ENCODE measurements at places on chromosomes 2 and 18.

DNA sequence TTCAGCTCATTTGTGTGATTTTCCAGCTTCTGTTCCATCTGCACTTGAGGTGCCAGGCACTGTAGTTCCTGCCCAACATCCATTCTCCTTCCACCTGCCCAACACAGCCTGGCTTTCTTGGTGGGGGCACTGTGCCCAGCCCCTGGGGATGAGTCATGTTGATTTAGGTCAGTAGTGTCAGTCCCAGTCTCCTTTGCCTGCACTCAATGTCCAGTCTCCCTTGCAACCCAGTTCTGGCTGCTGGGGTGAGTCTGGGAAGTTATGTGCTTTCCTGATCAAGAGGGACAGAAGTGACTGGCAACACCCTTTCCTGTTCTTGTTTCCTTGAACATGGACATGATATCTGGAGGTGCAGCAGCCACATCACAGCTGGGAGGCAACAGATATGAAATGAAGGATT, 1.5 kb upstream of the ASB18 start:
- no peak for DNase-seq

- DNase-seq, result no peak
Measured at GRCh38 chr2:444937-445884, 157.3 kb upstream of the ALKAL2 start.

DNA sequence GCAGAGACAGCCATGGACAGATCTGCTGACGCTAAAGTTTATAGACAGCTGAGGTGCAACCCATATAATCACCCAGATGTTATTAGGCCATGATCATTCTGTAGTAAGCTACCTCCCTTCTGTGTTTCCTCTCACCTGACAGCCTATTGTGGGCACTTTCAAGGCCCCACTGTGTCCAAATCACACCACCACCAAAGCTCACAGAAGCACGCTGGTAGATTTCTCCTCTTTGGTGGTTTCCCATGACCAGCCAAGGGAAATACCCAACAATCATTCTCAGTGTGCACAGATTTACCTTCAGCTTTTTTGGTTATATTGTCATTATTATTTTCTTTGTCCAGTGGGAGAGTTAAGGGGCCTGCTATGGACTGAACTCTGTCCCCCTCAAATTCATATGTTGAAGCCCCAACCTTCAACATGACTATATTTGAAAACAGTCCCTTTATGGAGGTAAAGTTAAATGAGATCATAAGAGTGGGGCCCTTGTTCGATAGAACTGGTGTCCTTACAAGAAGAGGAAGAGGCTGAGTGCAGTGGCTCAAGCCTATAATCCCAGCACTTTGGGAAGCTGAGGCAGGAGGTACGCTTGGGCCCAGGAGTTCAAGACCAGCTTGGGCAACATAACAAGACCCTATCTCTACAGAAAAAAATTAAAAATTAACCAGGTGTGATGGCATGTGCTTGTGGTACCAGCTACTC, 74.0 kb upstream of the MSH6 start:
- DNase-seq, result no peak

DNA sequence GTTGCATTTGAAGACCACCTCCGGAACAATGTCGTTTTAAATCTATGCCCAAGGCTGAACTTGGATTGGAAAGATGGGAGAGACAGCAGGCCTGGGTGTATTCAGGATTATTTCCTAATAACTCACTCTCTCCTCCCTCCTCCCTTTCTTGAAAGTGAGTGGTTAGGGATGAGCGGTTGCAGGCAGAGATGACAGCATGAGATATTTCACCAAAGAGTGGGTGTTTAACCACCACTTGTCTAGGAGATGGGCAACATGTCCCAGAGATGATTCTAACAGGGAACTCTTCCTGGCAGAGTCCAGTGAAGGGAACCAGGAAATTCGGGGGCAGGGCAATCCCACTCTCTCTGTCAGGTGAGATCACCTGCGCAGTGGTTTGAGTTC, 123.2 kb downstream of the KCTD1 start:
- no peak for DNase-seq

GRCh38 chr18:45841060-45841764, 15.7 kb downstream of the SIGLEC15 start:
- DNase-seq, result no peak

- no peak for DNase-seq
Measured at GRCh38 chr2:61210332-61210981, 48.5 kb downstream of the C2orf74 start.

DNA sequence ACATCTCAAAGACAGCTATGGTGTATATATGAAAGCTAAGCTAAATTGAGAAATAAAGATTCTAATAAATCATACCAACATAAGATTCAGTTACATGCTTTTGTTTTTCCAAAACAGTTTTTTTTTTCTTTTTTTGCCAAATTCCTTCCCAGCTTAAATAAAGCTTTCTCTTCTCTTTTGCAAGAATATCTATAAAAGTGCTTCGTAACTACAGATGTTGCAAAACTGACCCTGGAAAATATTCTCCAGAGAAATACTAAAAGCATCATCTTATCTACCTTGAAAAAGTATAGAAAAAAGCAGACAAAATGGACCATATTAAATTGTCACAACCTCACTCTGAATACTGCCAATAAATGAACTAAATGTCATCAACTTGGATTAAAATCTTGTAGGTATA, 38.7 kb downstream of the FANCL start:
- DNase-seq, result no peak

DNA sequence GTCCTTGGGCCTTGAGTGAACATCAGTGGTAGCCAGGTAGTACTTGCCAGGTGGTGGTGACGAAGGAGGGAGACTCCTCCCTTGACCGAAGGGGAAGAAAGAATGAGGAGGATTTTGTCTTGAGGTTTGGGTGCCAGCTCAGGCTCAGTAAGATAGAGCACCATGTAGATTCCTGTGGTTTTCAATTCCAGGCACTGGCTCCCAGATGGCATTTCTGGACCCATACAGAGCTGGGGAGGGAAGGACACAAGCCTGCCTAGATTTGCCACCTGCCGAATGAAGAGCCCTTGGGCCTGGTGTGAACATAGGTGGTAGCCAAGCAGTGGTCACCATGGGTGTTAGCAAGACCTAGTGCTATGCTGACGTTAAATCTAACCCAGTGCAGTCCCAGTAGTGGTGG, 108.8 kb upstream of the UBE2E3 start:
- no peak for DNase-seq

DNA sequence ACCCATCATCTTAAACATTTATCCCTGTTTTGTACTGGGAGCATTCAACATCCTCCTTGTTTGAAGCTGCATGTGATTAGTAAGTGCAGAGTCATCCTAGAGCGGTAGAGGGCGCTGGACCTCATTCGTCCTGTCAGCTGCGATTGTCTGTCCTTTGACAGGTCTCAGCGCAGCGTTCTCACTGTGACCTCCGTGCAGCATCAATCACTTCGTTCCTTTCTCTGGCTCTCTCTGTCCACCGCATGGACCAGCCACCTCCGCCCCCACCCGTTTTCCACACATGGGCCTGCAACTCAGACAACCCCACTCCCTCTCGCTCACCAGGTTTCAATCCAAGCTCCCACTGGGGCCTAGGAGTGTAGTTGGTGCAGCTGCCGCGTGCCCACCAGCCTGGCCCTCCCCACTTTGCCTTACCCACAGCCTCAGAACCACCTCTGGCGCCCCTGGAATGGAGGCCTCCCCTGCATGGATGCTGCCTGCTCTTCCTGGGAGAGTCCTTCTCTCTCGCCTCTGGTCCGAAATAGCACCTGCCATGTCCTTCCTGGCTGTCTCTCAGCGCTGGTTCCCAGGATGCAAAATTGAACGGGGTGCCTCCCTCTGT, 90.5 kb downstream of the NDUFA10 start:
- no peak for DNase-seq

- DNase-seq, result no peak
Measured at GRCh38 chr2:120310136-120310535, 35.8 kb upstream of the INHBB start.

- no peak for DNase-seq
Measured at GRCh38 chr2:218077464-218078216, 8.6 kb downstream of the RUFY4 start.

DNA sequence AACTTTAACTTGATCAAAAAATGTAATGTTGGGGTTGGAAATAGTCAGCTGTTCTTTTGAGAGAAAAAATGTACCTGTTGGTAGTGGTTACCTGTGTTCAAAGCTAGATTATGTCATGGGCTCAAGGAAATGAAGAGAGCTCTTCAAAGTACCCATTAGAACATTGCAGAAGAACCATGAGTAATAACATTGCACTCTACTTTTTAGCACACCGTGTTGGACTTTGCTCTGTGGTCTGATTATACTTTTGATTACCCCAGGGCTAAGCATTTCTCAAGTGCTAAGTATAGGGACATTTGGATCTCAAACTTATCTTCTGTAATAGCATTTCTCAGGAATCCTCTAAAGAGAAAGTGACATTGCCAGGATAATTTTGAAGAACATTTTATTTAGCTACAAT, 1122.8 kb upstream of the CELF4 start:
- no peak for DNase-seq

- no peak for DNase-seq
Measured at GRCh38 chr2:223460774-223461211, 141.4 kb downstream of the SCG2 start.

DNA sequence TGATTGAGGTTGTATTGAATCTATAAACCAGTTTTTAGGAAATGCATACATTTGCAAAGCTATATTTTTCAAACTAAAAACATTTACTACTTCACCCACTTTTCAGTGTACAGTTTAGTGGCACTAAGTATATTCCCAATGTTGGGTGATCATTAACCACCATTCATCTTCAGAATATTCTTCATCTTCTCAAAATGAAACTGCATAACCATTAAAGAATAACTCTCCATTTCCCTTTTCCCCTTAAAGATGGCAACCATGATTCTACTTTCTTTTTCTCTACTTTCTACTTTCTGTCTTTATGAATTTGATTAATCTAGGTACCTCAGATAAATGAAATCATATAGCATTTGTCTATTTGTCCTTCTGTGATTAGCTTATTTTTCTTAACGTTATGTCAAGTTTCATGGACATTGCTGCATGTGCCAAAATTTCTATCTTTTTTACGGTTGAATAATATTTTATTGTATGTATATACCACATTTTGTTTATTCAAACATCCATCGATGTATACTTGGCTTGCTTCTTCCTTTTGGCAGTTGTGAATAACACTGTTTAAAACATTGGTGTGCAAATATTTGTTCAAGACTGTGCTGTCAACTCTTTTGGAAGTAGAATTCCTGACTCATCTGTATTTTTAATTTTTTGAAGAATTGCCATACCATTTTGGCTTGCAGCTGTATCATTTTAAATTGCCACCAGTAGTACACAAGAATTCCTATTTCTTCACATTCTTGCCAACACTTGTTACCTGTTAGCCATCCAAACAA, 104.9 kb downstream of the RPRM start:
- no peak for DNase-seq

DNA sequence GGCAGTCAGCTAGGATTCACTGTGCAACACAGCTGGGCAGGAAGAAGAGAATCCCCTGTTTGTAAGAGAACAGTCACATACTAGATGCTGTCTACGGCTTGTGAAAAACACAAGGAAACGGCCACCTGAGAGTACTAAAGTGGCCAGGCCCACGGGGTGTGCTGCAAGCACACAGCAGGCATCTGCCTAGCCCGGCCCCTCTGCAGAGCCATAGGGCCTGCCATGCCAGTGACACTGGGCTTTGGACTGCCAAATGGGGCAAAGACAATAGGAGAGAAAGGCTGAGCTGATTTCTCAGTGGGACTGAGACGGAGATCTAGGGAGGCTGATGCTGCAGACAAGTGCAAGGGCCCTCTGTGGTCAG, 10.3 kb downstream of the TUBB6 start:
- no peak for DNase-seq

DNA sequence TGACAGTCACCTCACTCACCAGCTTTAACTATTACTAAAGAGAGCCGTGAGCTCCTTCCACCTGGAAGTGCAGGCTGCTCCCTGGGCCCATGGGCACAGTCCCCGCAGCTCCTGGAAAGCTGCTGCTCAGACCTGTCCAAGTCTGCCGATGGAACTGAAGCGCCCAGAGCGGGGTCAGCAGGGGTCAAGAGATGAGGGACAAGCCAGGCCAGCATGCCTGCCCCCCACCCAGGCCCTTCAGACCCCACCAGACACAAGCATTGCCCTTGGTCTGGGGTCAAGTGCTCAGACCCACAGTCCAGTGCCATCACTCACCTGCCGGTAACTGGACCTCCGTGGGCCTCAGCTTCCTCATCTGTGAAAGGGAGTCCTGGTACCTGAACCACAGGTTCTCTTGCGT, 59.9 kb downstream of the BIN1 start:
- DNase-seq, result no peak

GRCh38 chr2:6937157-6937556, 19.9 kb downstream of the RNF144A start:
- DNase-seq, result no peak

GRCh38 chr2:196590286-196590685, 49.2 kb upstream of the CCDC150 start:
- DNase-seq, result no peak

GRCh38 chr2:18516112-18516511, 44.3 kb downstream of the RDH14 start:
- no peak for DNase-seq

DNA sequence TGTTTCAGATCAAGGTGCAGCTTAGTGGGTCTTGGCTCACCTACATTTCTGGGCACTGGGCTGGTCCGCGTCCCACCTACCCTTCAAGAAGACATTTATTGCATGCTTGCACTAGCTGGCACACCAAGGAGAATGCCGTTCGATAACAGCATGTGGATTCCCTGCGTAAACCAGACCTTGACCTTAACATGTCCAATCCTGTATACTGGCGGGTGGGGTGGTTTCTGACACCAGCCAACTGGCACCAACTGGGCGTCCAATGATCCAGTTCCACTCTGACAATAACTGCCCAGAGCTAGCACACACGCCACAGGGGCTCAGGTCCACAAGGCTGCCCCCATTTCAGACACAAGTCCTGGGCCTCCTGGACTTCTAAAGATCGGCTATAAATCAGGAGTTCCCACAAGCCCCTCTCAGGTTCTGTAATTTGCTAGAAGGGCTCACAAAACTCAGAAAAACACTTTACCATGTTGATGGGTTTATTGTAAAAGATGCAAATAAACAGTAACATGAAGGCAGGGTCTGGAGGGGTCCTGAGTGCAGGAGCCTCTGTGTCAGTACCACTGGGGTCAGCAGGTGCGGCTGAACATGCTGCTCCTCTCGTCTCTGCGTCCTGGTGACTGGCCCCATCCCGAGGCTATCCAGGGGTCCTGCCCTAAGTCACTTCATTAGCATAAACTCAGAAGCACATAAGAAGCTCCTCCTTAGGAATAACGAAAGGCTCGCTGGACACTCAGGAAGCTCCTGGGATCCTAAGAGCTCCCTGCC, 161.8 kb downstream of the HDAC4 start:
- DNase-seq, result no peak

- DNase-seq, result no peak
Measured at GRCh38 chr2:231679908-231680284, 28.4 kb upstream of the PTMA start.

DNA sequence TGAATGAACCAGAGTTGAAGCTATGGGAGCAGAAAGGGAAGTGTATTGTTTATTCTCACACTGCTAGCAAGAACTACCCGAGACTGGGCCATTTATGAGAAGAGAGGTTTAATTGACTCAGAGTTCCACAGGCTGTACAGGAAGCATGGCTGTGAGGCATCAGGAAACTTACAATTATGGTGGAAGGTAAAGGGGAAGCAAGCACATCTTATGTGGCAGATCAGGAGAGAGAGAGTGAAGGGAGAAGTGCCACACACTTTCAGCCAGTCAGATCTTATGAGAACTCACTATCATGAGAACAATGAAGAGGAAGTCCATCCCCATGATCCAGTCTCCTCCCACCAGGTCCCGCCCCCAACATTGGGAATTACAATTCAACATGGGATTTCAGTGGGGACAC, 383.2 kb upstream of the SLC14A2 start:
- DNase-seq, result no peak

- no peak for DNase-seq
Measured at GRCh38 chr2:221501883-221502269, 70.2 kb downstream of the EPHA4 start.

- DNase-seq, result no peak
Measured at GRCh38 chr2:235579128-235579527, 85.3 kb downstream of the AGAP1 start.
